ENCODE measurements at places on chromosomes 6 and 20. TPM values are rescaled to one million over a fixed set of nuclear protein-coding genes. Genes with fewer than 3 reads are reported as not detected.

The TPX2 gene
- 54.4 TPM for total RNA-seq

The HLA-DOB gene
- total RNA-seq: 4.2 TPM

The PKIB gene
- total RNA-seq: not detected

GRCh38 chr6:31958412-31958740 lies 395 bp downstream of the NELFE start:
- peak overlapping the region; percentile 98 for H3K27ac ChIP-seq
- DNase-seq: no peak
- H3K4me1 ChIP-seq: peaks cover 46% of the 10 kb centered on the region
- peak overlapping the region; percentile 98 for H3K4me3 ChIP-seq
- peaks cover 59% of the 10 kb centered on the region for H3K36me3 ChIP-seq

- no peak overlapping the region for H3K27ac ChIP-seq
- no peaks in the 10 kb centered on the region for H3K36me3 ChIP-seq
- no peak for DNase-seq
- H3K27me3 ChIP-seq: no peaks in the 10 kb centered on the region
- H3K4me1 ChIP-seq: peaks cover 22% of the 10 kb centered on the region
Measured at GRCh38 chr20:37333848-37334318, 12.1 kb upstream of the SRC start.
